ENCODE measurements at places on chromosomes 7 and 10. TPM values are rescaled to one million over a fixed set of nuclear protein-coding genes. Genes with fewer than 3 reads are reported as not detected.

DNA sequence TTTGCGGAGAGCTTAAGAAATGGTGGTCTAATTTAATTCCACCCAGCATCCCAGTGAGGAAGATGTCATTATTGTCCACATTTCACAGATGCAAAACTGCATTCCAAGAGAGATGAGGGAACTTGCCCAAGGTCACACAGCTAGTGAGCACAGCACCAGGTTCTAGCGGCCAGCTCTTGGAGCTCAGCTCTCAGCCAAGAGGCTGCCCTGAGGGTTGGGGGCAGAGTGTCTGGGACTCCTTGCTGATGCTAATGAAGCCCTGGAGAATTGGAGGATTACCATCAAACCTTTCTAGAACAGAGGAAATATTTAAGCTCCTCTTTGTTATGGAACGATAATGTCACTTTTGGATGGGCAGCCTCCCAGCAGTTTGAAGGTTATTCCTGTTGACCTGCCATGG is 48.0 kb downstream of the PLPP4 start:
- DNase-seq: no peak

DNA sequence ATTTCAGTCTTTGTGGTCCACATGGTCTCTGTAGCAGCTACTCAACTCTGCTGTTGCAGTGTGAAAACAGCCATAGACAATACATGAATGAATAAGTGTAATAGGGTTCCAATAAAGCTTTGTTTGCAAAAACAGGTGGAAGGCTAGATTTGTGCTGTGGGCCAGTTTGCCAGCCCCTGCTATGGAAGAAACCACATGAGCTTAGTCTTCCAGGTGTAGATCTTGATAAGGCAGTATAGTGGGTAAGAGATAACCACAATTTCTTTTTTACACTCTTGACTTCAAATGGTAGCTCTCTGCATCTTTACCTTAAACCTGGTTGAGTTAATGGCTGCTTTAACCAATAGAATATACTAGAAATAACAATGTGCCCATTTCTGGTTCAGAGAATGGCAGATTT is 135.0 kb upstream of the PALS2 start:
- no peak for DNase-seq

- peak; percentile 37 for DNase-seq
Observed at GRCh38 chr10:124011464-124011863, 81.9 kb downstream of the CHST15 start.

DNA sequence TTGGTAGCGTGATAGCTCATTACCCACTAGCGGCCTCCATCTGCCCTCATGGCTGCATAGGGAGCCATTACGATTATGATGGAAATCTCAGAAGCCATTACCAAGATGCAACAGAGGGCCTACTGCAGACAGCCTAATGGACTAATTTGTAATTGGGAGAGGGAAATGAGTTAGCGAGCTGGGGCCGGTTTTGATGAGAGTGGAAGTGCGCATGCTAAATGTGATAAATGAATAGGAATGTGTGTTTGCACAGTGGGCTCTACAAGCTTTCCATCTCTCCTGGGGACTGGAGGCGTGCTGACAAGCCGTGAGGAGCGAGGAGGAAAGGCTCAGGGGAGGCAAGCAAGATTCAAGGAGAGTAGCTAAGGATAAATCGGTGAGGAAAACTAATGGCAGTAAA is 644.5 kb upstream of the GALNT17 start:
- DNase-seq: no peak

DNA sequence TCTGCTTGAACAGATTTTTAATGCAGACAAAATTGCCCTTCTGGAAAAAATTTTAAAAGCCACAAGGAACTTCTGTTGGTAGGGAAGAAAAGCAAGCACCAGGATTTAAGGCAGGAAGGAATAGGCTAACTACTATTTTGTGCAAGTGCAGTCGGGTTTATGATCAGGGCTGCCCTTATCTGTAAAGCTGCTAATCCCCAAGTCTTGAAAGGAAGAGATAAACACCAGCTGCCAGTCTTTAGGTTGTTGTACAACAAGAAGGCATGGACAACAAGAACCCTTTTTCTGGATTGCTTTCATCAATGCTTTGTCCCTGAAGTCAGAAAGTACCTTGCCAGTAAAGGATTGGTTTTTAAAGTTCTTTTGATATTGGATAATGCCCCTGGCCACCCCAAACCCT is 40.7 kb downstream of the RALA start:
- DNase-seq: no peak

DNA sequence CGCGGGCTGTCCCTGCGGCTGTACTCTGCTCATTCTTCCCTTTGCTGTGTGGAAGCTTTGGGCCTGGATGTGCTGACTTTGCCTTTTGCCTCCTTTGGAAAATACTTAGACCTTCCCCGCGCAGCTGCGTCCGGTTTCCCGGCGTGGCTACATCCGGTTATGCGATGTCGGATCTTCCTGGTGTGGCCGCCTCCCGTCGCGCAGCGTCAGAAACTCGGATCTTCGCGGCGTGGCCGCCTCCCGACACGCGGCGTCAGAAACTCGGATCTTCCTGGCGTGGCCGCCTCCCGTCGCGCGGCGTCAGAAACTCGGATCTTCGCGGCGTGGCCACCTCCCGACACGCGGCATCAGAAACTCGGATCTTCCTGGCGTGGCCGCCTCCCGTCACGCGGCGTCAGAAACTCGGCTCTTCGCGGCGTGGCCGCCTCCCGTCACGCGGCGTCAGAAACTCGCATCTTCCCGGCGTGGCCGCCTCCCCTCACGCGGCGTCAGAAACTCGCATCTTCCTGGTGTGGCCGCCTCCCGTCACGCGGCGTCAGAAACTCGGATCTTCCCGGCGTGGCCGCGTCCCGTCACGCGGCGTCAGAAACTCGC is 50.2 kb upstream of the SUN1 start:
- no peak for DNase-seq

DNA sequence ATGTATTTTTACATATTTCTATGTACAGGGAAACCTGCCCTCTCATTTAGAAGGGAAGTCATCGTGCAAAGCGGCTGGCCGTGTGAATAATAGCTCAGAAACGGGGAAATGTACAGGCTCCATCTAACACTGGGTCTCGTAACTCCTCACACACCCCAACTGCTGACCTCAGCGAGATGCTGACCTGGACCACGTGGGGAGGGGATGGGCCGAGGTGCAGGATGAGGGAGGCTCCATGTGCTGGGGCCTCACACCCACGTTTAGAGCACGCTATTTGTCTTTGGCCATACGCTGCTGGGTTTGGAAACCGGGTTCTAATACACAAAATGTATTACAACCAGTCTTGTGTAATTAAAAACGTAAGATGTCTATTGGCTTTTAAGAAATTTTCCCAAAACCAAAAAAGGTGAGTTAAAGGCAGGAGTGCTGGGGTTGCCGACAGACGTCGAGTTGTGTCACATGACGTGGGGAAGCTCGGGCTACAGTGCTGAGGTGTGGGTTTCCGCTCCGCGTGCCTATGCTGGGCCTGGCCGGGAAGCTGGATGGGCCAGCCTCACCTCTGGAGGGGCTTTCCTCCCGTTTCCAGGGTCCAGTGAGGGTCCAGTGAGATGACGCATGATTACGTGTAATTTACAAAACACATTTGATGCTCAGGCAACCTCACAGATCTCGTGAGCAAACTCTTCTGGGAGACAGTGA is 215.6 kb downstream of the DNAJB6 start:
- DNase-seq: peak; percentile 38

PLCE1 gene
- total RNA-seq: 16.9 TPM

IQUB gene
- 1.0 TPM for total RNA-seq

MYO1G gene
- total RNA-seq: 8.8 TPM

ABLIM1 gene
- 140 TPM for total RNA-seq

FKBP6 gene
- total RNA-seq: not detected

CLRN3 gene
- not detected for total RNA-seq

HOXA7 gene
- 6.2 TPM for total RNA-seq

All from sciatic nerve (tissue), 2 donors.